ENCODE measurements at places on chromosomes 2 and 18.

DNA sequence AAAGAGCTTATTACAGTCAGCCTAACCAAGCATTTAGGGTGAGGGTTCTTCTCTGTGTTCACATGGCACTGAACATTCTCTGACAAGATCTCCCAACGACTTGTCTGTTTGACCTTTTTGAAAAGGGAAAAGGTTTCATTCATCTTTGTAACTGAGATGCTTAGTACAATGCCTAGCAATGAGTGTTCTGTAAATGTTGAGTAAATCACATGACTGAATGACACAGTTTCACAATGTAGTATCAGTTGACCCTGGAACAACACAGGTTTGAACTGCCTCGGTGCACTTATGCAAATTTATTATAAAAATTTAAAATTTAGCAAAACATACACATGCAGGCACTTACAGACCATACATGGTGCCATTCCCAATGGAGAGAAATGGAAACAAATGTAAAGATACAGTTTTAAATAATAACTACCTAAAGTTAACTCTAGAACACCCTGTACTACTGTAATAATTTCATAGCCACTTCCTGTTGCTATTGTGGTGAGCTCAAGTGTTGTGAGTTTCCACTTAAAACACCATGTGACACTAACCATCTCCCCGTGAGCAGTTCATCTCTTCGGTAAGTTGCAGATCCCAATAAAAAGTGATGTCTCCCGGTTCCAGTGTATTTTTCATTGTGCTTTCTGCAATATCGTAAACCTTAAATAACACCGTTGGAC, 34.1 kb upstream of the VWC2L start:
- DNase-seq, result no peak

DNA sequence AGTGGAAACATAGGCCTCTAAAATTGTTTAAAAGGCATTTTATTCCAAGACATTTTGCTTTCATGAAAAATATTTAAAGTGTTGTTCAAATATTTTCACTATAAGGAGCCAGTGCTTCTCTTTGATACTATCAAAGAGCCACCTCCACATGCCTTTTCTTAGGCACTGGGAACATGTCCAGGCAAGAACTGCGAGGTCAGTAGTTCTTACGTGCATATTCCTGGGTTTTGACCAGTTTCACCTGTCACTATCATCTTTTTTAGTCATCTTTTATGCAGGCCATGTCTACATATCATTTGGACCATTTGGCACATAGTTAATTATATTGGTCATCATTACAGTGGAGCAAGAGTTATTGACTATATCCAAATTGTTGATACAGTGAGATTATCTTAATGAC, 195.3 kb downstream of the CCDC85A start:
- DNase-seq, result no peak

- no peak for DNase-seq
Observed at GRCh38 chr2:172672114-172672513, 63.5 kb upstream of the RAPGEF4 start.

- DNase-seq, result no peak
Observed at GRCh38 chr18:70425236-70425635, 136.4 kb downstream of the SOCS6 start.

- DNase-seq, result no peak
Observed at GRCh38 chr2:159030674-159031380, 62.4 kb downstream of the TANC1 start.

DNA sequence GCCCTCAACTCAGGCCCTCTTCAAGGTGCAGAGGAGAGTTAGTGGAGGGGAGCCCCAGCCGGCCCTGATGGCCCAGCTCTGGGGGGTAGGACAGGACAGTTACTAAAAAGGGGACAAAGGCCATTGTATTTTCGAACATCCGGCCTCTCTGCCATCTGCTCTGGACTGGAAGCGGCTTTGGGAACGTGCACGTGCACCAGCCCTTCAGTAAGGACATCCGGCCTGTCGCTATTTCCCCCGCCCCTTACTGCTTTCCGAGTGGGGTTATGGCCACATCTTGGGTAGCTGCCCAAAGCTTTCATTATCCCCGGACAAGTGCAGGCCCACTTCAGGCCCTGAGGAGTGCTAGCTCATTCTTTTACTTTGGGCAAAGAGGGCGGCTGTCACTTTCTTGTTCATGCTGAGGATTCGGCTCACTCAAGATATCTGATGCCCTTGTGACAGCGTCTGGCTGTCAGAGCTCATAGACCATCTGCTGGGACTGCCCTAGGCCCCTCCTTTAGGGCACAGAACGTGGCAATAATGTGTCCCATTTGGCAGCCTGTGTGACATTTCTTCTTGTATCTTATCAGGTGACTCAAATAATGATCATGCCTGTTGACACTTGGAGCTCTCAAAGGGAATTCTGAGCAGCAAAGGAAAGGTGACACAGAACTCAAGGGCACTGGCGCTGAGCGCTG, 17.5 kb downstream of the SLC4A3 start:
- no peak for DNase-seq

GRCh38 chr2:150075831-150076230, 411.6 kb downstream of the RND3 start:
- no peak for DNase-seq

DNA sequence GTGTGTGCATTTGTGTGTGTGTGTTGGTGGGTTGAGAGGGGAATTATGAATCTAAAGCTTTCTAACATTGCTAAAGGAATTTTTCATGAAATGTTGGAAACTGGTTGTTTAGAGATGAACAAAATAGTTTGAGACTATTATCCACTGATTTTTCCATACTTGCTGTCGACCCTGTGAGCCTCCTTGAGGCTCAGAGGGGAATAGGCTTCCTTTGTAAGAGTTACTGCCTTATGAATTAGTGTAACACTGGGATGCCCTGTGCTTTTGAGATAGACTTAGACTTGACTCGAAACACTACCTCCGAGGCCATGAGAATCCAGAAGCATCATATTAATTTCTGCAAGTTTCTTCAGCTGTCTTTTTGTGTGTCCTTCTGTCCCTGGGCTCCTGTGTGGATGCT, 37.9 kb downstream of the AQP4 start:
- no peak for DNase-seq

- DNase-seq, result no peak
Observed at GRCh38 chr2:239035997-239036731, 188.3 kb downstream of the TWIST2 start.

DNA sequence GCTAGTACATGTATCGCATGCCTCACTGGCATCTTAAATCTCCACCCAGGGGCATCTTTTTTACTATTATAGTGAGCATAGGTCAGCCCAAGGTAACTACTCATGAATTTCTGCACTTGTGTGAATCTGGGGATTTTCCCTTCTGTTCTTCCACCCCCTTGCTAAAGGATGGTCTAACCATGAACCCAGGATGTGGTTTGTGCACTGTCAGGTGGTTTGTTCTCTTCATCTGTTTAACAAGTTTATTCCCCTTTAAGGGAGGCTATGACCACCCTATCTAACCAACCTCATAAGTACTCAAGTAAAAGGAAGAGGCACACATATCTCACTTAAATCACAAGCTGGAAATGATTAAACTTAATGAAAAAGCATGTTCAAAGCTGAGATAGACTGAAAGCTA, 243.0 kb downstream of the RPRM start:
- DNase-seq, result no peak

DNA sequence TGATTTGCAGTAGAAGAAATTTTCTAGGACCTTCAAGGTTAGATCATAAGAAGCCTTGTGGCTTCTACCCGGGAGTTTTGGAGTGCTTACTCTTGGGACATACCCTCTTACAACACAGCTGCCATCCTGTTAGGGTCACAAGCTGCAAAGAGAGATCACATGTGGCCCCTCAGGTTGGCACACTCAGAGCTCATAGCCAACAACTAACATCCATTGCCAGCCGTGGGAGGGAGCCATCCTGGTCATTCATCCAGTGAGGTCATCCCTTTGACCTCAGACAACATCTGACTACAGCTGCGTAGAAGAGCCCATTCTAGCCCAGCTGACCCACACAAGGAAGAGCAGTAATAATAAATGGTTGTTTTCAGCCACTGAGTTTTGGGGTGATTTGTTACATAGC, 76.9 kb upstream of the NABP1 start:
- DNase-seq, result no peak

GRCh38 chr18:48252525-48252924, 156.7 kb downstream of the ZBTB7C start:
- DNase-seq, result no peak

DNA sequence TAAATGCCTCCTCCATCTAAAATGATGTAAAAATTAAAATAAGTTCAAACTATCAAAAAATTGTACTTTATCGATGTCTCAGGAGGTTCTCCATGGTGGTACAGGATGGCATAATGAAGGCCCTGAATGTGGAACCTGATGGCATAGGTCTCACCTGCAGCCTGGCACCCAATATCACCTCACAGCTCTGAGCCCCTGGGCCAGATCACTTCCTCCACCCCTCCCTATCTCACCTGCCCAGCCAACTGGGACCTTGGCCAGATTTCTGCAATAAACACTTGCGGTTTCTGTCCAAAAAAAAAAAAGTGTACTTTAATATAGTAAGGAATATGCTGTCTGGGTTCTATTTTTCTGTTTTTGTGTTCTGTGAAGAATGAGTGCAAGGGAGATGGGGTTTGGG, 6.7 kb upstream of the RBM45 start:
- no peak for DNase-seq

DNA sequence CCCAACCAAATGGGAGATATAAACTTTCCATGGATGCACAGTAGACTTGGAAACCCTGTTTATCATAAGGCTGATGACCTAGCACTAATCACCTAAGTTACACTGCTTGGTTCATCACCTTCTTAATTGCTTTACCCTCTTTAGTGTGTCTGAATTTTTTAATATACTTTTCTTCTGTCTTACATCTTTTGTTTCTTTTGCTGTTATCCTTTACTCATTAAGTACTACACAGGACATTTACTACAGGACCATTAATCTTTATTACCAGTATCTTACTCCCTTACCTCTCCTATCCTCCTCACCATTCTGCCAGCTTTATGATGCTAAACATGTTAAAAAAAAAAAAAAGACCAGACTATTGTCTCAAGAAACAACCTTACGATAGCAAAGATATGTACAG, 333.6 kb downstream of the KIAA1328 start:
- DNase-seq, result no peak

DNA sequence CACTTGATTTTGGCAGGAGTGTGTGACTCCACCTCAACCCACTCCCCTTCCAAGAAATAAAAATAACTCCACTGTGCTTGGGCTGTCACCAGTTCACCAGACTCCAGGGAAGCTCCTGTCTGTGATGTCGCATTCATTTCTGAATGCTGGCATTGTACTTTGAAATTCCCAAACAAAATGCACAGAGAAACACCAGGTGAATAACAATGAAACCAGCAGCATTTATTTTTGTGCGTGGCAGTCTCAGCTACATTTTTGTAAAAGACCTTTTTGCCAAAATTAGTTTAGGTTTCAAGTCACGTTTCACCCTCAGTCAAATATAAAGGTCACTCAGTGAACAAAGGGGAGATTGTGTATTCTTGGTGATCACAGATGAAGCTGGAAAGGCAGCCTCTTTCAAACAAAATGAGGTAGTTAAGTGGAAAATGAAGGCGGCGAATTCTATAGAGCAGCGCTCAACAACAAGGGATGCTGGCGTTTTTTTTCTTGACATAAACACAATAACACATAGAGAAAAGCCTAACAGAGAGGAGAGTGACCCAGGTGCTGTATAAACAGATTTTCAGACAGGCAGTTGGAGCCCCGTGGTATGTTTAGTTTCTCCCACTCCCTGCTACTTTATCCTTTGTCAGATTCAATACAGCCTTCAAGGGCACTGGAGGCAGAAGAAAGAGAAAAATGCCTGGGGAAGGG, 210.3 kb upstream of the GCFC2 start:
- no peak for DNase-seq

DNA sequence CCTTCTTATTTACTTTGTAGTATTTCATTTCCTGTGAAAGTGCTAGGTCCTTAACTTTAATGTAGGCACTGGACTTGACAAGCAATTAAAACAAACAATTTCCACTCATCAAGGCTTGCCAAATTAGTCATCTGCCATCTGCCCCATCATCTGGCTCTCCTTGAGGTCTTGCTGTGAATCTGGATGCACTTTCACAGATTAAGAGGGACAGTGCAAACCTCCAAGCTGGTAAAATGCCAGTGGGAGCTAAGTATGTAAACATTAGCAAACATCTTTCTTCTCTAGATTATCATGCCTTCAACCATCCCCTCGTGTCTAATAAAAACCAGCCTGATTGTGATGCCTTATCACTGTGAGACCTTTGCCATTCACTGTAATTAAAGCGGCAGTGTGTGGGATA, 402.9 kb downstream of the ERBB4 start:
- DNase-seq, result no peak

GRCh38 chr18:9985641-9986040, 71.8 kb downstream of the VAPA start:
- DNase-seq, result no peak

- DNase-seq, result no peak
Observed at GRCh38 chr2:9685637-9686036, 54.8 kb upstream of the YWHAQ start.

DNA sequence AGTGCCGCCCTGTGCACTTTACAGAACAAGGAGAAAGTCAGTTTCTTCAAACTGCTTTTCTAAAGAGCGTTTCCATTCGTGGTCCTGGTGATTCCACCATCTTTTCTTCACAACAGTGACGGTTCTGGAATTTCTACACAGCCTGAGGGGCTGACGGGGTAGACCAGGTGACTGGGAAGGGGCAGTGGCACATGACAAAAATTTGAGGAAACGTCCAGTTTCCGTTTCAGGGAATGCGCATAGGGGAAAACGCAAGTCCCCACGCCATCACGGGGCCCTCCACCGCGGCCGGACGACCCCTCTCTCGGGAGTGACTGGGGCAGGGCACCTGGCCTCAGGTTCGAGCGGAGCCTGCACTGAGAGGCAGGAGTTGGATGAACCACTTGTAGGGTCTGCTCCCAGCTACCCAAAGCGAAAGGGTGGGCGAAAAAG, 980 bp upstream of the SPTBN1 start:
- no peak for DNase-seq

DNA sequence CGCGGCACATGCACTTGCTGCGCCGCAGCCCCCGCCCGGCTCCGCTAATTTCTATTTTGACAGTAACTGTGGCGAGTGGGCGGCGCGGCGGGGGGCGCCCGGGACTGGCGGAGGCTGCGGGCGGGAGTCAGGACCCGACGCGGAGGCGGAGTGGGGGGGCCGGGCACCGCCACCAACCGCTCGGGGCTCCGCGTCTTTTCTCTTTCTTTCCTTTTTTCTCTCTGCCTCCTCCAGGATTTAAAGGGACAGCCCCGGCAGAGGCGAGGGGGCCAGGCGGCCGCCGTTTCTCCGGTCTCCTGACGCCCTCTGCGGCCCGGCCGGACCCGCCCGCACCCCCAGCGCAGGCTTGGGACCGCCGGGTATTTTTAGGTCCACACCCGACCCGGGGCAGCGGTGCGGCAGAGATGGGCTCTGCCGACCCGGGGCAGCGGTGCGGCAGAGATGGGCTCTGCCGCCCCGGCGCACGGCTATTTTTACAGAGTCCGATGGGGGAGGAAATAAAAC, 460 bp upstream of the ZBTB7C start:
- DNase-seq, result no peak

DNA sequence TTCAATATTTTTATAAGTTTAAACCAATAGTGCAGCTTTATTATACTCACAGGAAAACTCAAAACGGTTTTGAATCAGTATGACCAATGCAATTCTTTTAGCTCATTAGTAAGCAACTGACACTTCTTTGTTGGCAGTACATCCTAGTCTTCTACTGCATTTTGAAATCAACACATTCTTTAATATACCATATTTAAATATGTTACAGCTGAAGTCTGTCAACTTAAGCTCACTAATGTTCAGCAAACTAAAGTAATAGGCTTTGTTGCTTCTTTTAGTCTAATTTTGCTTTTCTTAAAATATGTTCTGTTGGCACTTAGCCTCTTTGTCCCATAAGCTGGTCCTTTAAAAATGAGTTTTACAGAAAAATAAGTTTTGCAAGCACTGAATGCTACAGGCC, 55.4 kb upstream of the CCBE1 start:
- no peak for DNase-seq

All from effector CD8-positive, alpha-beta T cell (primary cell).